ENCODE measurements at places on chromosomes 16 and 17. TPM values are rescaled to one million over a fixed set of nuclear protein-coding genes. Genes with fewer than 3 reads are reported as not detected.
A peak's percentile ranks its signal among the peaks of the same experiment; 100 is the strongest.

- H3K27me3 ChIP-seq: no peaks in the 10 kb centered on the region
- no peaks in the 10 kb centered on the region for H3K36me3 ChIP-seq
- no peak overlapping the region for H3K27ac ChIP-seq
- H3K4me3 ChIP-seq: no peak overlapping the region
- DNase-seq: no peak
- peaks cover 3% of the 10 kb centered on the region for H3K4me1 ChIP-seq
Observed at GRCh38 chr17:11302401-11303186, 61.6 kb downstream of the SHISA6 start.

The CD7 gene
- 0.45 TPM for total RNA-seq

The LRRC75A gene
- 6.1 TPM for total RNA-seq

DNA sequence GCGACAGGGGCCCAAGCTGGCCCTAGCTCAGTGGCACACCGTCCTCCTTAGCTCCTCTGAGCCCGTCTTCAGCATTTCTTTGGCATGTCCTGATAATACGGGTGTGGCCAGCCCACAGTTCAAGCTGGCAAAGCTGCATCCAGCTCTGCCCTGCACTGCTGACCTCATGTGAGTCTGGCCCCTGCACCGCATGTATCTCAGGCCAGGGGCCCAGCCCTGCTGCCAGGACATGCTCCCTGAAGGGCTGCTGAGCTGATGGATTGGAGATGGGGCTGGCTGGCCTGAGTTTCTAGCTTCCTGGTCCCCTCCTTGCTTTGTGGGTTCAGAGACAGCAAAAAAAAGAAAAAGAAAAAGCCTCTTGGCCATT, 2.4 kb downstream of the DOC2B start:
- H3K4me3 ChIP-seq: no peak overlapping the region
- no peak for DNase-seq

The DNAI2 gene
- total RNA-seq: not detected

DNA sequence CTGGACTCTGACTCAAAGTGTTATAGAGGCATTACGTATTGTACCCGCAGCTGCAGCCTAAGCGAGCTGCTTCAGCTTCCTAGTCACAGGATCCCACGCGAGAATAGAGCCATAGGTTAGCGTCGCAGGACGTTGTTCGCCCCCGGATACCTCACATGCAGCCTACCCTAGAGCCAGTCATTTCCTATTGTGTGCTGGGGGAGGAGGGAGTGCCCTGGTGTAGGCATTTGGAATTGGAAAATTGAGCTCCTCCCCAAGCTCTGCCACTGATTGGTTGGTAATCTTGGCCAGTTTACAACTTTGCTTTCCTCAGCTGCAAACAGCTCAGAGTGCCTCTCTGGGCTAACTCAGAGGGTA, 530 bp downstream of the NAA60 start:
- peaks cover 7% of the 10 kb centered on the region for H3K4me1 ChIP-seq
- no peak for DNase-seq
- no peaks in the 10 kb centered on the region for H3K36me3 ChIP-seq
- H3K4me3 ChIP-seq: peak overlapping the region; percentile 3
- no peak overlapping the region for H3K27ac ChIP-seq

The ZNF821 gene
- total RNA-seq: 17.8 TPM

DNA sequence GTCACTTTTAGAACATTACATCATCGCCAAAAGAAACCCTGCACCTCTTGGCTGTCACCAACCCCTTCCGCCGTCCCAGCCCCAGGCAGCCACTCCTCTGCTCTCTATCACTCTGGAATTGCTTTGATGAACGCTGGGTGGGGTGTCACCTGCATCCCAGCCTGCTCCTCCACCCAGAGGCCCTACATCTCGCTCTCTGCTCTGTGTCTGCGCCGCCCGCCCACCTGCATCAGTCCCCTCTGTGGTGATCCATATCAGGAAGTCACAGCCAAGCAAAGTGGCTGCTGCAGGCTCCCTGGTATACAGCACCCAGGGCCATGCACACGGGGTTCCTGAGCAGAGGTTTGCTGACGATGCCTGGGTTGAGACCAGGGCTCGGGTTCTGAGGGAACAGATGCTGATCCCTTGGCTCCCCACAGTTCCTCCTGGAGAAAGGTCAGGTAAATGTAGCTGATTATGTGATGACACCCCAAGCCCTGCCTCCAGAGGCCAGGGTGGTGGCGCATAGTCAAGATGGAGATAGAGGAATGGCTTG, 30.8 kb downstream of the MPRIP start:
- DNase-seq: no peak
- no peaks in the 10 kb centered on the region for H3K27me3 ChIP-seq

GRCh38 chr16:16868727-16869126, 489.8 kb downstream of the NPIPA7 start:
- H3K27ac ChIP-seq: no peak overlapping the region
- no peak for DNase-seq
- no peak overlapping the region for H3K4me3 ChIP-seq

GRCh38 chr17:49817993-49818392, 29.5 kb downstream of the KAT7 start:
- H3K4me1 ChIP-seq: peaks cover 58% of the 10 kb centered on the region
- no peaks in the 10 kb centered on the region for H3K27me3 ChIP-seq
- DNase-seq: no peak
- H3K36me3 ChIP-seq: peaks cover 32% of the 10 kb centered on the region
- no peak overlapping the region for H3K4me3 ChIP-seq

DNA sequence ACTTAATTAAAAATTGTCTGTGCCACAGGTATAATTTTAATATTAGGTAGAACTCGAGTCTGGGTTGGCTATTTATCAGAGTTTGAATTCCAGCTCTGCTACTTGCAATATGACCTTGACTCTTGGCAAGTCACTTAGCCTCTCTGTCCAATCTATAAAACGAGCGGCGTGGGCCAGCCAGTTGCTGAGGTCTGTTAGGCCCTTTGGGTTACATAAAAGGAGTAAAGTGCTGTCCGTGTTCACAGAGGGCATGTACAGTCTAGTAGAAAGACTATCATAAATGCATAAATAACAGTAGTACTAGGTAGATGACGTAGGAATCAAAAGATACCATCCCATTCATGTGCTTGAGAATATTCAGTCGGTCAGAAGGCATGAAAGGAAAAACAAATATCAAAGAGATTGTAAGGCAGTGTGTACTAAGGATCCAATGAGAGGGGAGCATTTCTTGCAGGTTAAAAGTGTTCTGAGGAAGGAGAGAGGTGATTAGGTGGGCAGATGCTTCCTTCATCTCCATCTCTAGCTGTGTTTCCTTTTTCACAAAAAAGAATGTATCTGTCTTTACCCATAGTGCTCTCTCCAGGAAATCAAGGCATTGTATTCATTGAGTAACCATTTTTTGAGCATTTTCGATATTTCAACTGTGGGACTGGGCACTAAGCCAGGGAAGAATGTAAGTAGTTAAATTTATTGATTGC, 2.4 kb downstream of the TNRC6A start:
- no peaks in the 10 kb centered on the region for H3K36me3 ChIP-seq
- no peak for DNase-seq
- no peaks in the 10 kb centered on the region for H3K27me3 ChIP-seq
- no peak overlapping the region for H3K4me3 ChIP-seq

DNA sequence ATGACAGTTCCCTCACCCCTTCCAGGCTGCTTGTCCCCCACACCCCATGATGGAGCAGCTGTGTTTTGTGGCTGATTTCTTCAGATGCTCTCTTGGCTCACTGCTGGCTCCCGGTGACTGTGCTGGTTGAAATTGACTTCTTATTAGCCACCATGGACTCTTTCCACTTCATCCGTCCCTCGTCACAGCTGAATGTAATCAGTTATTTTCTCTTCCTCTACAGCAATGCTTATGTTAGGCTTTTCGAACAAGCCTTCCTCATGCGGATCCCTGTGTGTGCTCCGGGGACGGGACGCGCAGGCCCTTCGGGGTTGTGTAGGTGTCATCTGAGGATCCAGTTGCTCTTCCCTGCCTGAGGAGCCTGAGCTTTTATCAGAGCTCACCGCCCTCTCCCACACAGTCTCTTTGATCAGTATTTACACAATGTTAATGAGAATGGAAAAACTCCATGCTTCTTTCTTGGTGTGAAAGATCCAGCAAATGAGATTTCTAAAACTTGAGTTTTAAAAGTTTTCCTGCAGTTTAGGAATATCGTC, 87.5 kb downstream of the RPTOR start:
- no peak for DNase-seq
- no peaks in the 10 kb centered on the region for H3K36me3 ChIP-seq
- H3K27ac ChIP-seq: no peak overlapping the region
- no peaks in the 10 kb centered on the region for H3K27me3 ChIP-seq

GRCh38 chr17:65488665-65489064, 72.8 kb downstream of the AXIN2 start:
- DNase-seq: no peak
- peaks cover 9% of the 10 kb centered on the region for H3K4me1 ChIP-seq

- H3K27ac ChIP-seq: no peak overlapping the region
- no peaks in the 10 kb centered on the region for H3K27me3 ChIP-seq
- no peak overlapping the region for H3K4me3 ChIP-seq
- no peak for DNase-seq
- H3K4me1 ChIP-seq: peaks cover 6% of the 10 kb centered on the region
- no peaks in the 10 kb centered on the region for H3K36me3 ChIP-seq
Observed at GRCh38 chr16:56871172-56871593, 6.2 kb downstream of the SLC12A3 start.

The NQO1 gene
- total RNA-seq: 633 TPM

DNA sequence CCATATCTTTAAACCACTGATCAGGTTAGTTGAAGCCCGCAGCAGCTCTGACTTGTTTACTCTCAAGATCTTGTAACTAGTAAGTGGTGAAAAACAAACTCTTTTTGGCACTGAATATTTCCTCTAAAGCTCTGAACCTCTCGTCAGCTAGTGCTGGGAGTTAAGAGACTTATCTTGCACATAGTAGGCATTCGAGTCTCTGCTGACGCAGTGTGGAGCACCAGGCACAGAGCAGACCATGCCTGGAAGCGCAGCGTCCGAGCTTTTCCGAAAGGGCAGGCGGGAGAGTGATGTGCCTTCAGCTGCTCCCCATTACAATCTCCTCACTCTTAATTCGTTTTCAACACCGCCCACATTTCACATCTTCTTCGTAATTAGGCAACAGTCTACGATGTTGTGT, 63.0 kb downstream of the SMG6 start:
- DNase-seq: no peak
- H3K36me3 ChIP-seq: no peaks in the 10 kb centered on the region
- no peak overlapping the region for H3K4me3 ChIP-seq
- no peaks in the 10 kb centered on the region for H3K27me3 ChIP-seq

The RHBDF1 gene
- 26.7 TPM for total RNA-seq

DNA sequence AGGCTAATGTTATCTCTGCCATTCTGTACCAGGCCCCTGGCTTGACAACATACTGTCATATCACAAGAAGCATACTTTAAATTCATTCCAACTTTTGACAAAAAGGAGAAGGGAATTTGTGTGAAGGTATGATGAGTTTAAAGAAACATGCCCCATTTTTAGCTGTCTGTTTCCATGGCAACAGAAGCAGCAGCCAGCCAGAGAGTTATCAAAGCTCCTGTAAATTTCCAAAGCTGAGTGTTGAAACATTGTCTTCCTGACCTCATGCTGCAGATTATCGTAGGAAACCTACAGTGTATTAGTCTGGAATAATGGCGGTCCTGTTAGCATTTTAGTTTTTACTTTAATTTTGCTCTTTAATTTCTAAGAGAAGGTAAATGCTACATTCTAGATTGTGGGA, 124.9 kb downstream of the MRTFB start:
- no peak for DNase-seq
- no peaks in the 10 kb centered on the region for H3K36me3 ChIP-seq
- peaks cover 7% of the 10 kb centered on the region for H3K4me1 ChIP-seq
- no peak overlapping the region for H3K27ac ChIP-seq
- H3K4me3 ChIP-seq: no peak overlapping the region
- no peaks in the 10 kb centered on the region for H3K27me3 ChIP-seq

The KRT25 gene
- not detected for total RNA-seq

GRCh38 chr17:10117581-10118001, 80.8 kb downstream of the GAS7 start:
- no peaks in the 10 kb centered on the region for H3K36me3 ChIP-seq
- no peak overlapping the region for H3K27ac ChIP-seq
- no peak overlapping the region for H3K4me3 ChIP-seq

- H3K4me1 ChIP-seq: no peaks in the 10 kb centered on the region
- no peak overlapping the region for H3K4me3 ChIP-seq
- no peak overlapping the region for H3K27ac ChIP-seq
- DNase-seq: no peak
Observed at GRCh38 chr17:41212524-41213169, 13.8 kb upstream of the KRTAP9-2 start.

The MGAT5B gene
- total RNA-seq: 7.4 TPM

- H3K4me1 ChIP-seq: no peaks in the 10 kb centered on the region
- H3K36me3 ChIP-seq: no peaks in the 10 kb centered on the region
- H3K4me3 ChIP-seq: no peak overlapping the region
- no peak overlapping the region for H3K27ac ChIP-seq
- DNase-seq: no peak
- H3K27me3 ChIP-seq: no peaks in the 10 kb centered on the region
Observed at GRCh38 chr17:205148-205669, 23.8 kb upstream of the DOC2B start.

DNA sequence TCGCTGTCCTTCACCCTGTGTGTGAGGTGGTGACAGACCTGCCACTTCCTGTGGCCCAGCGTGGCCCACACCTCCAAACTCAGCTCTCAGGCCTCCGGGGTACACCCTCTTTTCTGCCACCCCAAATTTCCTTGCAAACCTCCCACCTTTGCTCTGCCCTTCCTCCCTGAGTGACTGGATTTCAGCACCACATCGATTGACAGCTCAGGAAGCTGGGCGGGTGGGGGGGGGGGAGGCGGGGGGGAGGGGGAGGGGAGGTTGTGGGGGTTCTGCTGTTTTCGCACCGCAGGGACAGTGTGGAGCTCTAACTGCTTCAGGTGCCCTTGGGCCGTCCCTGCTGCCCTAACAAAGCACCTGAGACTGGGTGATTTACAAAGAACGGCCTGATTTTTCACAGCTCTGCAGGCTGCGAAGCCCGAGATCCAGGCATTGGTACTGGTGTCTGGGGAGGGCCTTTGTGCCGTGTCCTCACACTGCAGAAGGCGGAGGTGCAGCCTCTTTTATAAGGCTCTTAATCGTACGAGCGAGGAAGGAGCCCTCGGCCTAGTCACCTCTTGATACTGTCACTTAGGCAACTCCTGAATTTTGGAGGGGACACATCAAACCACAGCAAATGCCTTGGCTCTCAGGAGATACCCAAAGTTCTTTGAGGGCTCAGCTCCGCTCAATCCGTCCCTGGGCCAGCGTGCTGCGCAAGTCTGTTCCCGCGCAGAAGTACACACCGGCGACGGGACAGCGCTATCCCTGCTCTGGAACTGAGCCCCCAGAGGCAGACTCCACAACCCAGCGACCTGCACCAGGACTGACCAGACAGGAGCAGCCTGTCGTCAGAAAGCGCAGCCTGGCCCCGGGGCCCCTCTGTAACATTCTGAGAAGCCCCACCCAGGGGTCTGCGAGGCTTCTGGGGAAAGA, 3.6 kb downstream of the NDUFAF8 start:
- H3K36me3 ChIP-seq: no peaks in the 10 kb centered on the region
- H3K4me1 ChIP-seq: peaks cover 17% of the 10 kb centered on the region
- no peaks in the 10 kb centered on the region for H3K27me3 ChIP-seq
- no peak overlapping the region for H3K27ac ChIP-seq
- H3K4me3 ChIP-seq: no peak overlapping the region
- no peak for DNase-seq
